ENCODE measurements at places on chromosomes 13 and 19. TPM values are rescaled to one million over a fixed set of nuclear protein-coding genes. Genes with fewer than 3 reads are reported as not detected.

Gene KIR2DL1
- not detected for polyA plus RNA-seq

Gene CYSLTR2
- polyA plus RNA-seq: not detected

Gene CASP14
- not detected for polyA plus RNA-seq

Gene NKG7
- polyA plus RNA-seq: not detected

Gene MBD3L2
- not detected for polyA plus RNA-seq

Gene ZNF573
- 10.3 TPM for polyA plus RNA-seq

Gene KLK12
- polyA plus RNA-seq: not detected

Gene ZNF714
- 14.6 TPM for polyA plus RNA-seq
